ENCODE measurements at places on chromosomes 7 and 10.

GRCh38 chr7:42856605-42856987 lies 55.3 kb downstream of the C7orf25 start:
- DNase-seq, result no peak

- DNase-seq, result no peak
Measured at GRCh38 chr10:121696854-121697253, 98.6 kb upstream of the FGFR2 start.

- no peak for DNase-seq
Measured at GRCh38 chr10:133420028-133420427, 4.4 kb downstream of the SPRN start.

GRCh38 chr10:86583983-86584382 lies 62.4 kb upstream of the WAPL start:
- no peak for DNase-seq

- DNase-seq, result no peak
Measured at GRCh38 chr10:42111661-42112330, 526.6 kb downstream of the ZNF33B start.

GRCh38 chr10:71010730-71011129 lies 122.4 kb upstream of the PCBD1 start:
- DNase-seq, result no peak

Data from right renal cortex interstitium (tissue), 3 donors.